Hematopoietic multipotent progenitor cell treated with erythropoietin and hydrocortisone succinate and interleukin-3 and kit ligand, for 8 days (in vitro differentiated cells): ENCODE measurements at places on chromosomes 1 and 21.
A peak's percentile ranks its signal among the peaks of the same experiment; 100 is the strongest.

DNA sequence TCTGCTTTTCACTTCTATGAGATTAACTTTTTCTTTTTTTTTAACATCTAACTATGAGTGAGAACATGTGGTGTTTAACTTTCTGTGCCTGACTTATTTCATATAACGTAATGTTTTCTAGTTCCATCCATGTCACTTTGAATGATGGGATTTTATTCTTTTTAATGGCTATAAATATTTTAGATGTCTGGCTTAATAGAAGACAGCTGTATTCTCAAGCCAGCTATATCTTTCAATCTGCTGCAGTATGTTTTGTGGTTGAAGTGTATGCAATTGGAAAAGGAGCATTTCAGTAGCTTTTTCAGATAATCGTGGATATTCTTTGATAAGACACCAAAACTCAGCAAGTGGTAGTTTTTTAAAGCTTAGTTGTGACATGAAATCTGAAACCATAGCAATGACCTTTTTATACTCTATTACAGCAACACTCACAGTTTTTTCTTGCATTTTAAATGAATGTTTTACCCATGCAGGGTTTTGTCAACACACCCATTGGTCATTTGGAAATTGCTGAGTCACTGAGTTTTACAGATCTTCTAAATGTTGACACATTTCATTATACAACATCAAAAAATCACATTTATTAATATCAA is 5.7 kb upstream of the SVBP start:
- DNase-seq = peak; percentile 66

DNA sequence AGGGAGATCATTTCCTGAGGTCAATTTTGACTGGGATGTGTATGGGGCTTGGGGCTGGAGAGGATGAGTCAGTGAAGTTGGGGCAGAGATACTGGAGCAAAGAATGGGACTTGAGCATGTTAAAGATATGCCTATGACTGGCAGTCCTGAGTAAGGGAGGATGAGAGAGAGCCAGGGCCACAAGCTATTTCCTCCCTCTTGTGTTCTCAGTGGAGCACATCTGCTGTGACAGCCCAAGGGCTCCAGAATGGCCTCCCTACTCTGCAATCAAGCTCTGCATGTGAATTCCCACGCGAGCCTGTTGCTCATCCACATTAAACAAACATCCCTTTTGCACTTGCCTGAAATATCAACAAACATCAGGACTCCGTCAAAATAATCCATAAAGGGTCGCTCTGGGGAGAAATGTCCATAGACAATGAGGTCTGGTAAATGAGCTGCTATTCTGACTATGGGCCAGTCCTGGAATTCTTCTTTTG is 9.2 kb downstream of the ADCY10 start:
- peak; percentile 37 for DNase-seq

DNA sequence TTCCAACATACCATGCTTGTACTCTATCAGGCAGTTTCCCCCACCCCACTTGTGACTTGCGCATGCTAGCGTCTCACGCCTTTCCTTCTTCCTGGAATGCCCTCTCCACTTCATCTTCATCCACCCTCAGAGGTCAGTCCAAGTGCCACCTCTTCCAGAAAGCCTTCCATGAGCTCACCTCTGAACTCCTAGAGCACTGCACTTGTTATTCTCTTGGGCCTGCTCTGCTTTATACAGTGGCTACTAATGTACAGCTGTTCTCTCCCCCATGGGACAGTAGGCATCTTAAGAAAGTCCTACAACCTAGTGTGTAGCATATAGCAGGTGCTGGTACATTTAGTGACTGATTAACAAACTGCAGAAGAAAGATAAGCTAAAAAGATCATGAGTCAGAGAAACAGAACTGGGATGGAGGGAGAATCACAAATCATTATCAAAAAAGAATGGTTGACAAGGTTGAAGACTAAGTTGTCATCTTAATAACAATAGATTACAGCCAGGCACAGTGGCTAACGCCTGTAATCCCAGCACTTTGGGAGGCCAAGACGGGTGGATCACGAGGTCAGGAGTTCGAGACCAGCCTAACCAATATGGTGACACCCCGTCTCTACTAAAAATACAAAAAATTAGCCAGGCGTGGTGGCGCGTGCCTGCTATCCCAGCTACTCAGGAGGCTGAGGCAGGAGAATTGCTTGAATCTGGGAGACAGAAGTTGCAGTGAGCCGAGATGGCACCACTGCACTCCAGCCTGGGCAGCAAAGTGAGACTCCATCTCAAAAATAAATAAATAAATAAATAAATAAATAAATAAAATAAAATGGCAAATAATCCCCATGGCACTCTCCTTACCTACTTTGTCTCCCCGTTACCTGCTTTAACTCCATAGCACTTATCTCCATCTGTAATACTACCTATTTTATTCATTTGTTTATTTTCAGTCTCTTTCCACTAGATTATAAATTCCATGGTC is 16.3 kb upstream of the TSPAN1 start:
- peak; percentile 94 for DNase-seq

GRCh38 chr1:59568158-59568935 is 246.4 kb upstream of the HOOK1 start:
- no peak for DNase-seq

DNA sequence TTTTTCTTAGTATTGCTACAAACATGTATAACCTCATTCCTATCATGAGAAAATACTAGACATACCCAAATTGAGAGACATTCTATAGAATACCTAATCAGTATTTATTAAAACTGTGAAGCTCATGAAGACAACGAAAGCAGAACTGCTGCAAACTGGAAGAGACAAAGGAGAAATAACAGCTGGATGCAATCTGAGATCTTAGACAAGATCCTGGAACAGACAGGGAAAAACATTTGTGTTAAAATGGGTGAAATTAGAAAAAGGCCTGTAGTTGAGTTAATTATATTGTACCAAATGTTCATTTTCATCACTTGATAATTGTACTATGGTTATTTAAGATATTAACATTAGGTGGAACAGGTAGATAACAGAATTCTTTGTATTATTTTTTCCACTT is 392.0 kb downstream of the PLPP3 start:
- DNase-seq = no peak

GRCh38 chr1:100612540-100612939 is 74.6 kb downstream of the GPR88 start:
- no peak for DNase-seq

GRCh38 chr1:206947255-206947654 is 989 bp upstream of the PIGR start:
- DNase-seq = no peak

GRCh38 chr1:63817152-63817667 is 43.4 kb downstream of the ROR1 start:
- peak; percentile 71 for DNase-seq

GRCh38 chr21:10273196-10273595 is 248.2 kb upstream of the TPTE start:
- DNase-seq = peak; percentile 0

DNA sequence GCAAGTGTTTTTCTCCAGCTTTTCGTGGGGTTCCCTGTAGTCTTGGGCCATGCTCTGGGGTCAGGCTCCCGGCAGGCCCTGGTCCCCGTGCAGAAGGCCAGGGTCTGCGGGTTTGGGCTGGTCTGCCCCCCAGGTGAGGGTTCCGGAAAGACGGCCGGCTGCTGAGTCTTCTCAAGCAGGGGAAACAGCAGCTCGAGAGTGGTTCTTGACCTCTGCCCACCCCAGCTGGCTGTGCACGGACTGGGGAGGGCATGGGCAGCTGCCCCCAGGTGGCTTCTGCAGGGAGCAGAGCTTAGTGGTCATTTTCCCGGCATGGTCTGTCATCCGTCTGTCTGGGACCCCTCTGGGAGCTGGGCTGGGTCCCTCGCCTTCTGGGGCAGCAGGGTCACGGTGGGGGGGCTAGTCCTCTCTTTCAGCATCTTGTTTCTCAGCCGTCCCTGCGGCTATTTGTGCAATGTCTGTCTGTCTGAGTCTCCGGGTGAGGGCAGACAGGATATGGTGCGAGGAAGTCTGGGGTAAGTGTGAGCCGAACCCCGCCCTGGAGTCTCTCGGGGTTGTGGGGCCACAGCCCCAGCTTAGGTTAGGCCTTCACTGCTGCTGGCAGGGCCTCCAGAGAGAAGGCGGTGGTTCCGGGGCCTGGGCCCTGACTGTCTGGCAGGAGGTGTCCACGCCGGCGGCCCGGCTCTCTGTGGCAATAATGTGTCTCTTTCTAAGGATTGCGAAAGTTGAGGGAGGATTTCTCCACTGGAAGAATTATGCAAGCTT is 6.1 kb downstream of the SKI start:
- DNase-seq = peak; percentile 81

DNA sequence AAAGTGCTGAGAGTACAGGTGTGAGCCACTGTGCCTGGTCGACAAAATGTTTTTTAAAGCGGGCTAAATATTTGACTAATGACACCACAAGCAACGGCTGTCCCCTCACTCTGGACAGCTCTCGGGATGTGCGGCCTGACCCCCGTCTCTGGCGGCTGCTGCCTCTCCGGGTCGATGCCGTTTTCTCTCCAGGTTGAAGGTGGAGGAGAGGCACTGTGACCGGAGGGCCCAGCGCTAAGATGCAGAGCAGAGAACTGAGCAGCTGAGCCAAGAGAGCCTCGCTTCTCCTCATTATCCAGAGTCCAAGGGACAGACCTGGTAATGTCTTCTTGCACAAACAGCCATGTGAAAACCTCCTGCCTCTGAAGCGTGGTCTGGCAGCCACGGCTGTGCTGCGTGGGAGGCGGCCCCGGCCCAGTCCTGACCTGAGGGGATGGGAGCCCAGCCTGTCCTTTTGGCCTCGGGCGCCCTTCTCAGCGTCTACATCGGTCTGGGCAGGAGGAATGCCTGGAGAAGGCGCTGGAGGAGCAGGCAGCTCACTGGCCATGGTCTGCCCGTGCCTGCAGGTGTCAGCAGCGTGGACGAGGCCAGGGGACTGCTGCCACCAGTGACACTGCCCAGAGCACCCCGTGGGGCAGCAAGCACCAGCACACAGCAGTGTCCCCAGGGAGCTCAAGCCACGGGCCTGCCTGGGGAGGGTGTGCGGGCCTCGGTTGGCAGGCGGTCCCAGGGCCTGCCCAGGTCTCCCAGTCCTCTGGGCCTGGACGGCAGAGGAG is 10.3 kb downstream of the MORN1 start:
- no peak for DNase-seq

- no peak for DNase-seq
Observed at GRCh38 chr1:89125240-89125912, 538 bp downstream of the GBP2 start.

DNA sequence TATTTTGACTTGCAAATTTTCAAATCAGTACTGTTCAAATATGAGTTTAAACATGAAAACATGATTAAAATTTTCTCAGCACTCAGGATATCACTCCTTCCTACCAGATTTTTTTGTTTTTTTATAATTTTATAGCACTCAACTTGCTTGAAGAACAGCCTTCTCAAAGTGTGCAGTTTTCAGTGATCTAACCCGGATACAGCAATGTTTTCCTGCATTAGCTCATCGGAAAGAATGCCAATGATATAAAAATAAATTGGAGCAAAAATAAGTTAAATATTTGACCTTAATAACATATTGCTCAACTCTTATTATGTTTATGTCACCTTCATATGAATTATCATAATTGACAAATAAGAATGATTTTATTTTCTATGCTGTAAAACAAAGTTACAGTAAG is 766.8 kb downstream of the USP25 start:
- no peak for DNase-seq

DNA sequence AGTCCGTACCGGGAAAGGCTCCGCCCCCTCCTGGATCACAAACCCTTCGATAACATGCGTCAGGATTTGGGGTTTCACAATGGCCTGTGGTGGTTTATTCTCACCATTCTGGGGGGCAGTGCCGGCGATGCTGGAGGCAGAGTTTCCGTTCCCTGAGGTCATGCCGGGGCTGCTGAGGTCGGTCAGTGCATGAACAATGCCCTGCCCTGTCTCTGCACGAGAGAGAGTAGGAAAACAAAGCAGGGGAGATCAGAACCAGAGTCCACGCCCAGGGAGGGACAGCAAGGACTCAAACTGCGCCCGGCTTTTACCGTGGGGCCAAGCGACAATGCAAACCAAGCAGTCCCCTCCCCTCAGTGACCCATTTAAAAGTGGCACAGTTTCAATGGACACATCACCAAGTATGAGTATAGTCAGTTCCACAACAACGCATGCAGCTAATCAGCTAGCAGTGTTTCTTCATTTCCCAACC is 13.2 kb upstream of the A3GALT2 start:
- no peak for DNase-seq

- no peak for DNase-seq
Observed at GRCh38 chr1:72296501-72296900, 14.2 kb upstream of the NEGR1 start.

GRCh38 chr1:30411206-30411605 is 312.2 kb downstream of the MATN1 start:
- DNase-seq = no peak

- DNase-seq = no peak
Observed at GRCh38 chr1:56106531-56107274, 472.7 kb downstream of the PLPP3 start.

GRCh38 chr1:37914719-37915475 is 32.0 kb downstream of the INPP5B start:
- peak; percentile 36 for DNase-seq

DNA sequence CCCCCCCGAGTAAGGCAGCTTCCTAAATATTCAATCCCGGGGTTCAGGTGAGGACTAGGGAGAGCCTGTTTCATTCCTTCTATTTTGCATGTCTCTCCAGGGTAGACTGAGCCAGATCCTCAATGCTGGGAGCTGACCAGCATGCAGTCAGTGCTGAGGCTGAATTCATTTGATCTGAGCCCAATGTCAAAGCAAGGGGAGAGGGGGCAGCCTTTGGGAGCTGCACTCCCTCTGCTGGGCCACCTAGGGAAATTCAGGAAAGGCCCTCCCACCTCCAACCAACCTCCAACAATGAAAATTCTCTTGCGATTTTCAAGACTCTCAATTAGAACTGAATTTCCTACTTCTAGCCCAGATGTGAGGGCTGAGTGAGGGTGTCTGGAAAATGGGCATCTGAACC is 371.2 kb downstream of the NPHP4 start:
- DNase-seq = peak; percentile 2

GRCh38 chr1:109838838-109839240 is 71.8 kb upstream of the CSF1 start:
- DNase-seq = no peak

DNA sequence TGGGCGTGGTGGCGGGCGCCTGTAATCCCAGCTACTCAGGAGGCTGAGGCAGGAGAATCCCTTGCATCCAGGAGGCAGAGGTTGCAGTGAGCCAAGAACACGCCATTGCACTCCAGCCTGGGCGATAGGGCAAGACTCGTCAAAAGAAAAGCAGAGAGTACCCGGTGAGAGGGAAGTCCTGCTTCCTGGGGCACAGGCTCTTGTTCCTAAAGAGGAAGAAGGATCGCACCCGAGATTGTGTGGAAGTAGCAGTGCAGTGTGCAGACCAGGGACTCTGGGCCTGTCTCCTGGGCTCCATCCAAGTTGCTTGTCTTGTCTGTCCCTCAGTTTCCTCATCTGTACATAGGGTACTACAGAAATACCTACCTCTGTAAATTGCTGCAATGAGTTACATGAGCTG is 29.6 kb downstream of the NBPF3 start:
- DNase-seq = no peak

GRCh38 chr1:33738536-33738935 is 125.3 kb upstream of the HMGB4 start:
- no peak for DNase-seq
